GM20000 (cell line): ENCODE measurements at places on chromosomes 3 and 15.

GRCh38 chr3:144444546-144444945 lies 472.9 kb downstream of the DIPK2A start:
- no peak for DNase-seq

DNA sequence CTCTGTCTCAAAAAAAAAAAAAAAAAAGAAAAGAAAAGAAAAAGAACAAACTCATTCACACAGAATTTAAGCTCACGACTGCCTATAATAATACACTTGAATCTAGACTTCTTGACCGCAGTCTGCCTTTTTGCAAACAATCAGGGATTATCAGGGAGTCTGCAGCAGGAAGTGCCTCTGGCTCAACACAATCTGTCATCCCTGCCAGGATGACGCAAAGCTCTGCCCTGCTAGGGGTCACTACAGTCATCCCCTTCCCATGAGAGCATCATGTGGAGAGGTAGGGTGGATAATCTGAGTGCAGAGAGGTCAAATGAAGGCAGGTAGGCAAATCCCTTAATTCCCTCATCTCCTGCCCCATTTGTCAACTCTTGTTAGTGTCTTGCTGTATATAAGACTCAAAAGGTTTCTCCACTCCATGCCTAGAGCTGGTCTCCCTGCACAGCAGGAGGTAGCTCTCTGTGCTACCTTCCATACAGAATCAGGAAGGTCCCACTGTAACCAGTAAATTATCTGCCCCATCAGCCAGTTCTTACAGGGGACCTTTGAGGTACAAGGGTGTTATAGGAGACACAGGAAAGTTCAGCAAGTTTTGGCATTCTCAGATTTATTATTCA lies 4.2 kb downstream of the UBAP1L start:
- DNase-seq = no peak

DNA sequence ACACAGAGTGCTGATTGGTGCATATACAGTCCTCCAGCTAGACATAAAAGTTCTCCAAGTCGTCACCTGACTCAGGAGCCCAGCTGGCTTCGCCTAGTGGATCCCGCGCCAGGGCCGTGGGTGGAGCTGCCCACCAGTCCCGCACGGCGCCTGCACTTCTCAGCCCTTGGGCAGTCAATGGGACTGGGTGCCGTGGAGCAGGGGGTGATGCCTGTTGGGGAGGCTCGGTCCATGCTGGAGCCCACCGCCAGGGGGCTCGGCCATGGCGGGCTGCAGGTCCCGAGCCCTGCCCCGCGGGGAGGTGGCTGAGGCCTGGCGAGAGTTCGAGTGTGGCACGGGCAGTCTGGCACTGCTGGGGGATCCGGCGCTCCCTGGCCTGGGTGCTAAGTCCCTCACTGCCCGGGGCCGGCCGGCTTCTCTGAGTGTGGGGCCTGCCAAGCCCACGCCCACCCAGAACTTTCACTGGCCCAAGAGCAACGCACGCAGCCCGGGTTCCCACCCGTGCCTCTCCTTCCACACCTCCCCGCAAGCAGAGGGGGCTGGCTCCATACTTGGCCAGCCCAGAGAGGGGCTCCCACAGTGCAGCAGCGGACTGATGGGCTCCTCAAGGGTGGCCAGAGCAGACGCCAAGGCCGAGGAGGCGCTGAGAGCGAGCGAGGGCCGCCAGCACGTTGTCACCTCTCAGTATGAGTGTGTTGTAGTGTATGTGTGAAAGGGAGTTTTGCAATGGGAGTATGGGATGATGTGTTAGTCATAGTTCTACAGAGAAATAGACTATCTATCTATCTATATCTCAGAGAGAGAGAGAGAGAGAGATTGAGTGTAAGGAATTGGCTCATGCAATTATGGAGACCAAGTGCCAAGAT lies 69.0 kb downstream of the UBE2E2 start:
- no peak for DNase-seq

- no peak for DNase-seq
Measured at GRCh38 chr3:133643611-133644010, 18.1 kb downstream of the TOPBP1 start.

DNA sequence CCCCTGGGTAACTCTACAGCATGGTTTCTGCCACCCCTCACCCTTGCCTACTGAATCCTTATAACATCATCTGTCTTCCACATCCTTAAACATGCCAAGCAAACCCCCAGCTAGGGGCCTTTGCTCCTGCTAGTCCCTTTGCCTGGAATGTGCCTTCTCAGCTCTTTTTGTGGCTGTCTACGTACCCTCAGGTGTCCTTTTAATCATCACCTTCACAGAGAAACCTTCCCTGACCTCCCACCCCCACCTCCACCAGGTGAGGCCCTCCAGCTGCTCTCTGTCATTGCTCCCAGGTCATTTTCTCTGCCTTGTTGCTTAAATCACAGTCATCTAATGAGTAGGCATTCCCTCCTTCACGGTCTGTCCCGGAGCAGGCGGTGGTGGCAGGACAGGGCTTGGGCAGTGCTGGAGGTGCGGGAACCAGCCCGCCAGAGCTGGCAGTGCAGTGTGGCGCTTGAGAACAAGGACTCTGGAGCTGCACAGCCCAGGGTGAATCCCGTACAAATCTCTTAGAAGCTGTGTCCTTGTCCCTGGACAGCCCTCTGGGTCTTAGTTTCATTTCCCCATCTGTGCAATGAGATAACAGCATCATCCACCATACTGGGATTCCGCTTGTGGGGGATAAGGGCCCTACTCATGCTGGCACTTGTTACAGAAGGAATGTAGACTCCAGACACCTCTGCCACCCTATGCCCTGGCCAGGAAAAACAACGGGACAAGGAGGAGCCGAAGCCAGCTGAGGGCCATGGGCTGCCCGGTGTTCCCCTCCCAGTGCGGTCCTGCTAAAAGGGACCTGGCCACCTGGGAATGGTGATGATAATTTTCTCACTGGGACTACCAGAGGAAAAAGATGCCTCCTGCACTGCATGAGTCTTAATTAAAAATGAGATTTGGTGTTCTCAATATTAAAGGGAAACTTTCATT lies 52.1 kb upstream of the IQSEC1 start:
- DNase-seq = no peak

- no peak for DNase-seq
Measured at GRCh38 chr3:46438831-46439230, 25.9 kb downstream of the LTF start.

DNA sequence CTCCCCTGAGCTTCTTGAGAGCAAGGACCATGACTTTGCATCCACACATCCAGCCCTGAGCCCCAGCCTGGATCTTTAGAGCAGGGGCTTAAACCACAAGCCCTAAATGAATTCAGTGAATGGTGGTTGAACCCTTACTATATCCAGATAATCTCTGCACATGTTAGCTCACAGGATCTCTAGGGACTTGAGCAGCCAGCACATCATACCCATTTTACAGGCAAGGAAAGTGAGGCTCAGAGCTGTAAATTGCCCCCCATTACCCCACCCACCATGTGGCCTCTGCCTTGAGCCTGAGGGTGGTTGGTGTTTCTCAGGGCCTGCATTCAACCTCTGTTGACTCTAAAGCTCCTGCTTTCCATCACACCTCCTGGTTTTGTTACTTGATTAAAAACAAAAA lies 27.6 kb downstream of the EAF1 start:
- DNase-seq = no peak

GRCh38 chr3:31534065-31534425 lies 1.3 kb downstream of the STT3B start:
- no peak for DNase-seq
